ENCODE measurements at places on chromosomes 3 and 15.

GRCh38 chr15:37015035-37015434 lies 85.3 kb downstream of the MEIS2 start:
- DNase-seq = no peak

DNA sequence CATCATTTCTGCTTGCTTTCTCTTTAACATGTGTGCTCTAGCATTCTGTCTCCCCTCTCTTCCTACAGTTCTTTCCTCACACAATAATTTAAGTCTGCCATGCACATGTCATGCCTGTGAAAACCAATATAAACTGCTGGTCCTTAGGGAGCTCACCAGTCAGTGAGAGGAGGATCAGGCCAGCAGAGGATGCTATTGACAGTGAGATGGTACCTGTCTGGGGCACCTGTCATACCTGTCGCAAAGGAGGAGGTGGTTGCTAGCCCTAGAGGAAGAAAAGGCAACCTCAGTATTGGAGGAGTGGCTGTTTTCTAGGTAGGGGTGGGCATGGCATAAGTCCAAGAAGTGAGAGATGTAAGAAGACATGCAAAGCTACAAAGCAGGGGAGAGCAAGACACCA lies 194.6 kb downstream of the GABRG3 start:
- DNase-seq = no peak

DNA sequence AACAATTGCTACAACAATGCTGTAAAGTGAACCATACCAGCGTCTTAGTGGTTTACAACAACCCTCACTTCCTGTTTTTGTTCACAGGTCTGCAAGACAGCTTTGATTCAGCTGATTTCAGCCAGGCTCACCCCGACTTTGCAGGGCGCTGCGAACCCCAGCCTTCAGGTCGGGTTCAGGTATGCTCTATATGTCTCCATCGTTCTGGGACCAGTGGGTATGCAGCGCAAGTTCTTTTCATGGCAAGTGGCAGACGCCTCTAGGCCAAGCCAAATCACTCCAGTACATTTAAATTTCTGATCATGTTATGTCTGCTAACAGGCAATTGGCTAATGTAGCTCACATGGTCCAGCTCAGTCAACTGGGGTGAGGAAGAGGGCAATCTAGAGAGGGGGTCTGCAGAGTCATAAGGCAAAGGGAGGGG lies 52.4 kb upstream of the RGMA start:
- no peak for DNase-seq

DNA sequence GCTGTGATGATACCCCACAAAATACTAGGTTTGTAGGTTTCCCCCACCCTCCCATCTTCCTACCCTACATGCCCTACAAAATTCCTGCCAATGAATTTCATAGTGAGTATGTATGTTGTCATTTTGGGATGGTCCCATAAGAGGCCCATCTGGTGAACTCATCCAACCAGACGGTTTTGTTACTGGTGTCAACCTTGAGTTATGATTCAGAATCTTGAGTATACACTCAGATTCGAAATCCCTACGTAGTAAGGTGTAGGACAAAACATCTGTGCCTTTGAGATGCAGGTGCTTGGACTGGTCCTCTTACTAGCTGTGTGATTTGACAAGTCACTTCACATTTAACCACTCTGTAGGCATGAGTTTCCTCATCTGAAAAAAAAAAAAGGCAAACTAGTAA lies 3.6 kb downstream of the SIAH2 start:
- no peak for DNase-seq

GRCh38 chr15:41656188-41656587 lies 4.0 kb upstream of the MGA start:
- no peak for DNase-seq
